NCI-H187 treated with DMSO at 0.1 percent for 48 hours (cell line): ENCODE measurements at places on chromosomes 13 and 19.

GRCh38 chr13:57408312-57408711 is 223.2 kb upstream of the PCDH17 start:
- no peak for DNase-seq

DNA sequence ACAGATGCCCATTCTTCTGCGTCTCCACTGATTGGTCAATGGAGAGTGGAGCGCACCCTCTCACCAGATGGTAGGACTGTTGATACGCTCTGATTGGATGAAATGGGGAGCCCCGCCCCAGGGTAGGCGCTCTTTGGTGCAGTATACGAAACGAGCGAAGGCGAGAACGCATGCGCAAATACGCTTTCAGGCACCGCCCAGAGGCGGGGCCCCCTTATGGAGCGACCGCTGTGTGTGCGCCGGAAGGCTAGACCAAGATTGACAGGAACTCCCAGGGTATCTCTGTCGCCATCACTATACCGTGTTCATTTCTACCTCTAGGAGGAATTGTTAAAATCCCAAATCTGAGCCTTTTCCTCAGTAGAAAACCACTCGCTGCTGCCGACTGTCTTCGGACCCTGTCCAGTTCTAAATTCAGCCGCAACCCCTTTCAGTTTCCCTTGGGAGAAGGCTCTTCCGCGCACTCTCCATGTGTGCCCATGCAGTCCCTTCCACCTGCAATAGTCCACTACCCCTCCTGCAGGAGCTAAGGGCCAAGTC is 720 bp upstream of the HNRNPL start:
- DNase-seq = no peak

GRCh38 chr13:33388286-33388998 is 102.9 kb upstream of the STARD13 start:
- no peak for DNase-seq

- DNase-seq = no peak
Observed at GRCh38 chr19:1882786-1883692, 2.3 kb downstream of the ABHD17A start.

DNA sequence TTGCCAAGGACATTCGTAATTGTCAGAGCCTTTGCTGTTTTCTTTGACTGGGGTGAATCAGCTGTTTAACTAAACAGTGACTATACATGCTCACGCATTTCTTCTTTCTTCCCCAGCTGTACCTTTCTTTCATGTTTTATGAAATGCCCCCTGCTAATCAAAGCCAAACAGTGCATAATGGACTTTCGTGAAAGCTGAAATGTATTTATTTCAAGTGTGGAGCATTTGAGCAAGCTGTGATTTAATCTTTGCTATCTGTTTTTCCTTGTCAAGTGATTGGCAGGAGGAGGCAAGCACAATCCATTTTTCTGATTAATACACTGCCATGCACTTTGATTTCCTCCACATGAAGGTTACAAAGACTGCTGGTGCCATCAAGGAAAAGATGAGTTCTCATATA is 831.7 kb upstream of the SPRY2 start:
- DNase-seq = no peak

- no peak for DNase-seq
Observed at GRCh38 chr13:114311908-114312307, 2.4 kb upstream of the CHAMP1 start.

DNA sequence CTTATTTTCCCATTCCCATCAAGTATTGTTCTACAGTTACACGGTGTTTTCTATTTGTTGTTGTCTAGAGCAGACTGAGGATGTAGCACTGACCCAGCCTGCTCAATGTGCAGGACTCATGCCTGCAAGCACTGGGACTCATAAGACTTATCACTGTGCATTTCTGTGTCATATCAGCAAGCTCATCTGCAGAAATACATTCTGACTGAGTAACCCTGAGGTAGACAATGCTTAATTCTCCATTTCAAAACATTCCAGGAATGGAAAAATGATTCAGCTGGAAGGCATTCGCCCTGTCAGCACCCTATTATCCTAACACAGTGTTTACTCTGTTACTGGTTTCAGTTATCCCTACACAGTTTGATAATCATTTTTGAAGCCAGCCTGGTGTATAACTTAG is 2506.4 kb downstream of the PCDH9 start:
- no peak for DNase-seq

GRCh38 chr19:17135001-17135853 is 59.6 kb downstream of the MYO9B start:
- no peak for DNase-seq

- DNase-seq = no peak
Observed at GRCh38 chr19:49469828-49470614, 4.0 kb upstream of the FLT3LG start.

- DNase-seq = no peak
Observed at GRCh38 chr13:74771964-74772363, 637.8 kb upstream of the KLF12 start.

- no peak for DNase-seq
Observed at GRCh38 chr13:21364357-21364756, 94.7 kb downstream of the ZDHHC20 start.

GRCh38 chr19:51398096-51398704 is 7.8 kb upstream of the C19orf84 start:
- no peak for DNase-seq

- no peak for DNase-seq
Observed at GRCh38 chr13:76830805-76831204, 55.4 kb downstream of the KCTD12 start.

DNA sequence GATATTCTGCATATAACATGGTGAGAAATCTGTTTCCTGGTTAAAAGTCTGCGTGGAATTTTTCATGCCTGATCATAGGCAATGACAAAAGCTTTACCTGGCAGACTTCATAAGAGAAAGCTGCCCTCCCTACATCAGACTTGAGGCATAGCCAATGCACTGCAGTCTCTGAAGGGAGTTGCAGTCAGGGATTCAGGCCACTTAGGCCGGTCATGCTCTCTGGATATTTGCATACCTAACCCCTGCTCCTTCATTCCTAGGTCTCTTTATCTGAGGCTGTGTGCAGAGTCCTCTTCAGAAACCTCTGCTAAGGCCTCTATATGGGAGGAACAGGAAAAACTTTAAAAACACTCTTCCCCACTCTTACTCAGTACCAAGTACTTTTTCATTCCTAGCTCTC is 287.4 kb downstream of the PCDH17 start:
- no peak for DNase-seq

DNA sequence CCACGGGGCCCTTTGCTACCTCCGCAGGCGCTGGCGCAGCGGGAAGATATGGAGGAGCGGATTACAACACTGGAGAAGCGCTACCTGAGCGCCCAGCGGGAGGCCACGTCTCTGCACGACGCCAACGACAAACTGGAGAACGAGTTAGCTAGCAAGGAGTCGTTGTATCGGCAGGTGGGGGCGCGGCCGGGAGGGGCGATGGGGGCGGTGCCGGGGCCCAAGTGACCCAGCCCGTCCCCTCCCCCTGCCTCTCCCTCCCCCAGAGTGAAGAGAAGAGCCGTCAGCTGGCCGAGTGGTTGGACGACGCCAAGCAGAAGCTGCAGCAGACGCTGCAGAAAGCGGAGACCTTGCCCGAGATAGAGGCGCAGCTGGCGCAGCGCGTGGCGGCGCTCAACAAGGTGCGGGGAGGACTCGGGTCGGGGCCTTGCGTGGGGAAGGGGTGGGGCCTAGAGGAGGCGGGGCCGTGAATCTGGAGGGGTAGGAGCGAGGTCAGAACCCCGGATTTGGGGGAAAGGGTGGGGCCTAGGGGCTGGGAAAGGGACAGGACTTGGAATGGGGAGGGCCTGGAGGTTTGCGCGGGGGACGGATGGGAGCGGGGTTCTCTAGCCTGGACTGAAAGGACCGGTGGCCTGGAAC is 13.7 kb downstream of the PPFIA3 start:
- no peak for DNase-seq

- DNase-seq = no peak
Observed at GRCh38 chr19:3061182-3062161, 823 bp downstream of the TLE5 start.

DNA sequence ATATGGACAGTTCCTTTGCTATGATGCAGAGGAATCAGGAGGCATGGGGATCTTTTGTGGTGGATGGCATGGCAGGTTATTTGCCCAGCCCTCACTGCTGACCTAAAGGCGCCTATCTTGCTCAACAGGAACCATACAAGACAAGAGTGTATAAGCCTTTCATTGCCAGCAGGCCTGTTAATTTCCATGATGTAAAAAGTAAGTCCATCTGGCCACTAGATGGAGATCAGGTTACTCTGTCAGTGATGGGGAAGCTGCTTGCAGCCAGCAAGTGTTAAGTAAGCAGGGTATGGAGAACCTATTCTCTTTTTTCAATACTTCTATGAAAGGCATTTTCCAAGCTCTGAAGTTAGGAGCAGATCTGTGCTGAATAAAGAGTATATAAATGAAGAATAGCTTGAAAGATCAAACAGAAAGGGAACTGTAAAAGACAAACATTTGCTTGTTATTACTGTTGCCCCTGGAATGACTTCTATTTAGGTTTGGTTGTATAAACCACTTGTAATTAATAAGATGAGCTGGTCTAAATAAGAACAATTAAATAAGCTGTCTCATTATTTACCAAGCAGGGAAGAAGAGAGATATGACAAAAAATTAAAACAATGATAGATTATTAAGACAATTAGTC is 210.9 kb downstream of the RGCC start:
- no peak for DNase-seq

DNA sequence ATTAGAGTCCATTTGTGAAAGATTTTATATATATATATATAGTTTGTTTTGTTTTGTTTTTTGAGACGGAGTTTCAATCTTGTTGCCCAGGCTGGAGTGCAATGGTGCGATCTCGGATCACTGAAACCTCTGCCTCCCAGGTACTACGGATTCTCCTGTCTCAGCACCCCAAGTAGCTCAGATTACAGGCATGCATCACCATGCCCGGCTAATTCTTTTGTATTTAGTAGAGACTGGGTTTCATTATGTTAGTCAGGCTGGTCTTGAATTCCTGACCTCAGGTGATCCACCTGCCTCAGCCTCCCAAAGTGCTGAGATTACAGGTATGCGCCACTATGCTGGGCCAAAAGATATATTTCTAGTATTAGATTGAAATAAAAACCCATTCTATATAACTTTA is 4.0 kb upstream of the ZNF701 start:
- no peak for DNase-seq

DNA sequence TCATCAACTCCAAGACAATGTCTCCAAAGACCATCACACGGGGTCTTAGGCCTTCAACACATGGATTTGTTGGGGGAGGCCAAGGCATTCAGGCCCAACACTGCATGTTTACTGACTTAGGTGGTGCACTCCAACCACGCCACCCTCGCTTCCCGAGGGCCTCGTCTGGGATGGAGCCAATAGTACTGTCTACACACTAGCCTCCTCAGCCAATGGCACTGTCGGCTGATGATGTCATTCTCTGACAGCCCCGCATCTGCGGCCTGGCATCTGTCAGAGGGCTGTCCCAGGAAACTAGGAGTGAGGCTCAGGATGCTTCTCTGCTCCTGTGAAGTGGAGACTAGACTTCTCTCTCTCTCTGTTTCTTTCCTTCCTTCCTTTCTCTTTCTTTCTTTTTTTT is 96.6 kb downstream of the TEX26 start:
- no peak for DNase-seq

GRCh38 chr13:114115796-114116195 is 16.6 kb downstream of the RASA3 start:
- no peak for DNase-seq

- DNase-seq = no peak
Observed at GRCh38 chr13:48635478-48635877, 18.3 kb upstream of the CYSLTR2 start.

DNA sequence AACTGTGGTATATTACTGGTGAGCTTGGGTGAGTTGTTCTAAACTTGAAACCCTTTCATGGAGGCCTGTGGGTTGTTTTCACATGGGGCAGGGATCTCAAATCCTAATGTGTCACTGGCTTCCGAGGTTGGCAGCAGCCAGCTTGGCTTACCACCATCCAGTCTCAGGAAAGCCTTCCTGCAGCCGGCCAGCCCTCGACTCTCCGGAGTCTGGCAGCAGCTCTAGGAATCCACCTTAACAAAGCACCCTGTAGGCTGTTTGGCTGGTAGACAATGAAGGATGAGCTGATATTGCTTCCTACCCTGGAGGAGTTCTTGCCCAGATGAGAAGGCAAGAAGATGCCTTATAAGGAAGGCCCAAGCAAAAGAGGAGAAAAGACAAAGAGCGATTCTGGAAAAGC is 188.3 kb downstream of the KLF12 start:
- DNase-seq = no peak

GRCh38 chr13:106601489-106601888 is 33.6 kb upstream of the ARGLU1 start:
- no peak for DNase-seq

DNA sequence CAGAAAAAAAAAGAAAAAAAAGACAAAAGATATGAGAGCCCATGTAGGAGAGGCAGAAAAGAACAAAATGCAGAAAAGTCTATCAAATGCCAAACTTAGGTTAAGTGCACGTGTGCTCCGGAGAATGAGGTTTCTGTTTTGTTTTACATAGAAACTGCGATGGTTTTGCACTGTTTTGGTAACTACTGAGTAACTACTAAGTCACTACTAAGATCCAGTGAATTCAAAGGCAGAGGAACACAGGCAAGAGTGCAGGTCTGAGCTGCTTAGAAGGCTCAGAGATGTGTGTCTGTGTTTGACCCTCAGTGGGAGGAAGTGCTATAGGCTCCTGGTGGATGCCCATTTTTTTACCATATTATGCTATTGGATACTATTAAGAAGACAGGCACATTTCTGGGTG is 299.3 kb downstream of the NDFIP2 start:
- DNase-seq = no peak

DNA sequence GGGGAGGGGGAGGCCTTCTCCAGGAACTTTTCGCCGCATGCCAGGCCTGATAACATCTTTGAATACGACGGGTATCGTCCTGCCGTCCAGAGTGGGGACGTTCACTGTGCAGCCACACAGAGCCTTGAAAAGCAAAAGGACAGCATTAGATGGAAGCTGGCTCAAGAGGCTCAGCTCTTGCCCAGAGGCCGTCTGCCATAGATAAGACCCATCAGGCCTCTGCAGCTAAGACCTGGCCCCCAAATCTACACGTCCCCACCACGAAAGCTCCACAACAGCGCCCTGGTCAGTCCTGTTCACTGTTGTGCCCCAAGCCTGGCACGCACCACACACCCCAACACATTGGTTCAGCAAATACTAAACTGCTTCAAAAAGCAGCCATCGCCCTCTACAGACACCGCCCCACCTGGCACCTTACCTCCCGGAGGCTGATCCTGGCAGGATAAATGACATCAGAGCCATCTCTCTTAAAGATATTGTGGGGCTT is 2.1 kb downstream of the DNAJB1 start:
- DNase-seq = no peak

DNA sequence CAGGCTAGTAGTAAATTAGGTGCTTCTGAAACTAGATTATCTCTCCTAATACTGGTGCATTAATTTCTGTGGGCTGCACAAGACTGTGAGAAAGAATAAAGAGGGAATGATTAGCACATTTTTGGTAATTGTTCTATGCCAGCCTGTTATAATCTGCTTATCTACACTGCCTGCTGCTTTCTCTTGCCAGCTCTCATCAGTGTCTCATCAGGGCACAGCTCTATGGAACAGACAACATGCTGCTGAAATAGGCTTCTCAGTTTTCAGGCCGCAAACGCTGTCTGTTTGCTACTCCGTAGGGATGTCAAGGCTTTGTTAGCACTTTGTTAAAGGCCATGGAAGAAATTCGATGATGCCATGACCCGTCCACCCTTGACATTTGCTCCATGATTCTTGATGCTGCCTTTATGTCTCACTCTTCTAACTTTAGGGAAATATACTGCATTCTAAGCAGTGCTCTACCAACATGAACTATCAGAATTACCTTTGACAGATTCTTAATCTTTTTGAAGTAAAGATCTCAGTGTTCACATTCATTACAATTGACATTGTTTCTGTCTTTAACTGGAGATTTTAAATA is 84.0 kb upstream of the PRR20A start:
- DNase-seq = no peak
